ENCODE measurements at places on chromosomes 12 and 14.

DNA sequence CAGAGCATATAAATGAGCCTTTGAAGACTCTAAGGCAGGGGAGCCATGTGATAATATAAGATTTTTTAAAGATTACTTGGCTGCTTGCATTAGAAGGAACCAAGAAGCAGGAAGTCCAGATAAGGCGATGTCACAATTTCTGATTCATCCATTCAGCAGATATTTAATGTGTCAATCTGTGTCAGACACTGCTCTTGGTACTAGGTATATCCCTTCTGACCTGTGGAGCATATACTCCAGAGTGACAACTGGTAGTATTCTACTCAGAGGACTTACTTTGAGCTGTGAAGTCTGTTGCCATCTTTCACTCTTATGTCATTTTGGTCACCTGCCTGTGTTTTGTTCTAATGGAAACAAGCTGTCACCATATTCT is 10.7 kb downstream of the EID3 start:
- DNase-seq = no peak

DNA sequence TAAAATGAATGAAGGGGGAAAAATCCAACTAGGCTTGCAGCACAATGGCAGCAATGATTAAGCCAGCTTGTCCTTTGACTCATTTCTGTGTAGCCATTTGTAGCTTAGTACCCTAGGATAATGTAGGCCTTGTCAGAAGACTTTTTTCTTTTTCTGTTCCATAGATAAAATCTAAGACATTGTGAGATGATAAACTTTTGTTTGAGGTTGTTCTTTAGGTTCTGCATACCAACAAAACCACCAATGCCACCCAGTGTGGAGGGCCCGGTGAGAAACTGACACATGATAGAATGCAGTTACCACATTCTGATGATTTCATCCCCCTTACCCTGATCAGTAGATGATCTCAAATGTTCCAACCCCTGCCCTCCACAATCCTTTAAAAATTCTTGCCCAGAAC is 6.6 kb upstream of the KLRD1 start:
- no peak for DNase-seq

DNA sequence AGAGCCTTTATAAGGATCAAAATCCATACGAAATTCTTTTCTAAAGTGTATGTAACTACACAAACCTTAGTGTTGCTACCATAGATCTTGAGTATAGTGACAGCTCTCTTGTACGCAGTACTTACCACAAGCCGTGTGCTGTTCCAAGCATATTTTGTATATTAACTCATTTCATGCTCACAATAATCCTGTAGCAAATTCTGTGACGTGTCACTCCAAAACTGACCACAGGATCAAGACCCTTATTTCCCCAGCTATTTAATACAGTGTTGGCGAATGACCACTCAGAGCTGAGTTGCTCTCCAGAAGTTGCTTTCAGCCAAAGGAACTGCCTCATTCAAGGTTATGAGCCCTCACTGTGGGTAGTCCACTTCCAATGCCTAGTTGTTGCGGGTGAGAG is 169.8 kb downstream of the BTG1 start:
- DNase-seq = no peak

GRCh38 chr14:56092763-56093162 is 25.4 kb upstream of the PELI2 start:
- DNase-seq = no peak

- peak; percentile 44 for DNase-seq
These were observed at the start of gene C14orf93 for GRCh38 chr14:23009939-23010726. Gene C14orf93 (minus strand): TSS chr14:23010143. CDS start chr14:22999023, 11,120 bp downstream.

- no peak for DNase-seq
These were observed 33.4 kb upstream of the PNMA1 start for GRCh38 chr14:73747379-73748211.

DNA sequence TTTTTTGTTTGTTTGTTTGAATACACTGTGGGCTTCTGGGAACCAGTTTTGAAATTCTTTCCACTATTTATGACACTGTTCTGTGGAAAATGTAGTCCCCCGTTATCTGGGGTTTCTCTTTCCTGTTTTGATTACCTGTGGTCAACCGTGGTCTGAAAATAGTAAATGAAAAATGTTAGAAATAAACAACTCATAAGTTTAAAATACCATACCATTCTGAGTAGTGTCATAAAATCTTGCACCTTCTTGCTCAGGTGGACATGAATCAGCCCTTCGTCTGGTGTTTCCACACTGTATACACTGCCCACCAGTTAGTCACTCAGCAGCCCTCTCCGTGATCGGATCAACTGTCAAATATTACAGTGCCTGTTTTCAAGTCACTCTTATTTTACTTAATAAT is 5.1 kb upstream of the PAPOLA start:
- DNase-seq = no peak

DNA sequence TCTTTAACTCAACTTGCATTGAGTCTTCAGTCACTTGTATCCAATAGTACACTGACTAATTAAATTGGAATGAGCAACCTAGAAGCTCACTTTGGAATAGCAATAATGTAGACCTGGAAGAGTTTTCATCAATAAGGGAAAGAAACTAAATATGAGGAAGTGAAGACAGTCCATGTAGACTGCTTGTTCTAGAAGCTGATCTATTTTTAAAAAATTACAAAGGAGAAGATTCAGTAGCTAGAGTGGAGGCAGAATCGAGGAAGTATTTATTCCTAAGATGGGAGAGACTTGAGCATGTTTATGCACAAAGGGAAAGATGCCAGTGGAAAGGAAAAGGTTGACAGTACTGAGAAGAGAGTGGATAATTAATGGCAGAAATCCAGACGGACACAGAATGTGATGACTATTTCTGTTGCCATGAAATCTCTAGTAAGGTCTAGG is 156.3 kb upstream of the PDE3A start:
- DNase-seq = no peak

- no peak for DNase-seq
These were observed 31.1 kb downstream of the AK7 start for GRCh38 chr14:96422992-96423391.

DNA sequence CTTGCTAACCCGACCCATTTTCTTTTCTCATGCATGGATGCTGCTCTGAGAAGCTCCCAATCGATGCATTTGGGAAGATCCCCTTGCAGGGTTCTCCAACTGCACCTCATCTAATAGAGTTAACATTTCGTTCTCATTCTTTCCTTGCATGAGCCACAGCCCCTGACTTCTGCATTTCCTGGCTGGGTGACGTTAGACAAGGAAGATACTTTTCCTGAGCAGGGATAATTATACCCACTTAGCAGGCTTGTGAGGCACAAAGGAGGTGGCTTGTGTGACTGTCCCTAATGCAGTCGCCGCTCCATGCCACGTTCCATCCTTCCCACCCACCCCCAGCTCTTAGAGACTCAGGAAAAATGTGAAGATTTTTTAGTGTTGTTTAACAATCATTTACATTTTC is 195.1 kb downstream of the CHST11 start:
- no peak for DNase-seq

DNA sequence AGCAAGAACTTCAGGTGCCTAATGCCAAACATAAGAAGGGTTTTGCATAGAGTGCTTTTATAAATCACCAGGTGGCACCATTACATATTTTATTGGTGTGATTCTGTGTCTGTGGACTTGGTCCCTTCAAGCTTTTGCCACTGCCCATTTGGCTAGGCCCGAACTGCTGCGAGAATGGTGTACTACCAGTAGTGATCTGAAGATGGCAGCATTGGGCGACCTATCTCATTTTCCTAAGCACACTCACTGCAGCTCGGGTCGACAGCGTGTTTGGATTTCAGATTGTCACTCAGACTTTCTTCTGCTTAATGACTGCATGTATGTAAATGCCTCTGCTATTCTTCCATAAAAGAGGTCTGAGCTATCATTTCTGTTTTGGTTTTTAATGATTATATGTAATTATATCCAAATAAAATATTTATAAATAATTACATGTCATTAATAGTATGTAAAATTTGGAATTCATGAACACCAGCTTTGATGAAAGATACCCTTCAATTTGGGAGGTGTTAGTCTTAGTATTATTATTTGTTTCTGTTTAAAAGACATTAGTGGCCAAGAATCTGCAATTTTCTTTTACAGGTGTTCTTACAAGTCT is 78.5 kb downstream of the TPH2 start:
- DNase-seq = peak; percentile 37

DNA sequence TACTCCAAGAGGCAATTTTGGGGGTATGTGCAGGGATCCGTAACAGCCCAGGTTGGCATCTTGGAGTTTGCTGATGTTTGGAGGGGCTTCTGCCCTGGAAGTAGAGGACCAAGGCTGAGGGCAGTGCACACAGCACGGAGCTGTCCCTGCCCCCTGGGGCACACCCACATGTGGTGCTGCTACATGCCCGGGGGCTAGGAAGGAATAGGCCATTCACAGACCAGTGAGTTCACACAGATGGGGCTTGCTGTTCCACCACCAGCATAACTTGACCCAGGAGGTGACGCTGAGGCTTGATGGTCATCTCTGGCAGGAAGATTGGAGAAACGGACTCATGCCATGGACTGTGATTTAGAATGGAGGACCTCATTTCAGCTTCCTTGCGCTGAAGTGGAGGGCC is 231.1 kb upstream of the FKBP4 start:
- no peak for DNase-seq

- no peak for DNase-seq
These were observed 13.0 kb downstream of the SCNN1A start for GRCh38 chr12:6362403-6362802.

DNA sequence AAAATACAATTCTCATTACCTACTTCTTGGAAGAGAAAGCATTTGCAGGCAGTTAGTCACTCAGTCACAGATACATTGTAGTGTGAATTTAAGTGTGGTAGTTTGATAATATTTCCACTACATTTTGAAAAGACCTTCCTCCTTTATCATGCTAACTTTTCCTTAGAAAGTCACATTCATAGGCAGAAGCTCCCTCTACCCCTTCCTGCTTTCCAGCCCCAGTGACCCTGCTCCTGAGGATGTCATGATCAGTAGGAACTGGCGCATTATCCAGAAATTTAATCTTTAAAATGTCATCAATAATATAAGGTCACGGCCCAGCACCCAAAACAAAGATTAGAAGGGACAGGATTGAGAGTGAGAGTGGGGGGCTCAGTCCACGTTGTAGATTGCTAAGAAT is 707.4 kb upstream of the STXBP6 start:
- no peak for DNase-seq

GRCh38 chr12:52079576-52080402 is at the start of gene SMIM41:
Gene SMIM41 (plus strand): TSS chr12:52079704. CDS start chr12:52079780, 76 bp downstream.
- no peak for DNase-seq

DNA sequence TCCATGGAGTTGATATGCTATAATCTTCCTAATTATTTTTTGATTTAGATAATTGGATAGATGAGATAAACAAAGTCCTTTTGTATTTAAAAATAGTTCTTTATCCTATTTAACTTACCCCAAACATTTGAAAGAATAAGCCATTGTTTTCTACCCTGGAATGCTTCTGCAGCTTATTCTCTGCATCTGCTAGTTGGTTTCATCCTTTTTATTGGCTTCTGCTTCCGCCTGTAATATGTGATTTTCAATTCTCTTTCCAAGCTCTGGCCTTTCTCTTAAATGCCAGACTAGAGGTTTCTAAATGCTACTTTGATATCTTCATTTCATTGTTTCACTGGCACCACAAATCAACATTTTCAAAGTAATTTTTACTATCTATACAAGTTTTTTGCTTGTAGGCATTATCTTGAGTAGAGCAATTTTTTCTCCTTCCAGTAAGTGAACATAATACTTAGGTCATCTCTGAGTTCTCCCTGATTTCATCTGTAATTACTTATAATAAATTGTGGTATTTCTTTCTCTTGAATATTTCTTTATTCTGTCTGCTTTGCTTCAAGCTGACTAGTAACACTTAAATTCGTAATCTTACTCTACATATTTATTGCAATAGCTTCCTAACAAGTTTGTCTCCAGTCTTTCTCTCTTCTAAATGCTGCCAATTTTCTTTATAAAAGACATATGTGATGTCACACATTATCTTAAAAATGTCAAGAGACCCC is 958.4 kb downstream of the SLC6A15 start:
- DNase-seq = no peak

DNA sequence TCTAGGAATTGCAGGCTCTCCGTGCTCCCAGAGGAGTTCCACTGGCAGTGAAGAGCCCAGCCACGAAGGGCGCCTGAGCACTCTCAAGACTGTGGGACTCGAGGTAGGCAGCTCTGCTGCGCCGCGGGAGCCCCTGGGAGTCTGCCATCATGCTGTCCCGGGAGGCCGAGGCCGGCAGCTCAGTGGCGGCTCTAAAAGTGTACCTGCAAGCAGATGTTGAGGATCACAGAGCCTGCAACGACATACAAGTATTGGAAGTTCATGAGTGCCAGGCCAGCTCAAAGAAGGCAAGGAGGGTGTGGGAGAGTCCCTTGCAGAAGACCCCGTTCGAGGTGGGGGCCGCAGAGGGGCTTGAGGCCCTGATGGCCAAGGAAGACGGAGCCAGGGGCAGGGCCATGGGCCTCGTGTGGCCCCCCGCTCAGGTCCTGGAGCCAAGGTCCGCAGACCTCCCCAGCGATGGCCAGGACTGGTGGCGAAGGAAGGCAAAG is 62.7 kb downstream of the MUCL1 start:
- no peak for DNase-seq

- no peak for DNase-seq
These were observed 185.3 kb upstream of the FBXO33 start for GRCh38 chr14:39617537-39617936.

- DNase-seq = no peak
These were observed 6.5 kb downstream of the JAG2 start for GRCh38 chr14:105161964-105162668.

DNA sequence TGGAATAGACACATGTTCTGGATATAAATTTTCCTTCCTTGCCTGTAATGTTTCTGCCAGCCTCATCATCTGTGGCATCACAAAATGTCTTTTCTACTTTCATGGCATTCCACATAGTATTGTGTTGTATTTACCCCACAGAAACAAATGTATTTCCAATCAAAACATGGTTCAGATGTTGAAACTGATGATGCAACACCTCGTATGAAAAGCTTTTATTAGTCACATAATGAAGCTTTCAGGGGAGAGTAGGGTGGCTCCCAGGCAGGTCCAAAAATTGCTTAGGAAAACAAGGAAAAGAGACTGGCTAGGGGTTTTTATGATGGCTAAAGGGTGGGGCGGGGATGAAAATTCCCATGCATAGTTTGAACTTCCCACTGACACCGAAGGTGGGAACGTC is 29.1 kb upstream of the ZNF641 start:
- no peak for DNase-seq
